ENCODE measurements at places on chromosomes 1 and 21.

- peak; percentile 80 for DNase-seq
Measured at GRCh38 chr1:42484382-42484781, 21.3 kb downstream of the CCDC30 start.

- DNase-seq: no peak
Measured at GRCh38 chr1:150144606-150145005, 5.1 kb upstream of the PLEKHO1 start.

DNA sequence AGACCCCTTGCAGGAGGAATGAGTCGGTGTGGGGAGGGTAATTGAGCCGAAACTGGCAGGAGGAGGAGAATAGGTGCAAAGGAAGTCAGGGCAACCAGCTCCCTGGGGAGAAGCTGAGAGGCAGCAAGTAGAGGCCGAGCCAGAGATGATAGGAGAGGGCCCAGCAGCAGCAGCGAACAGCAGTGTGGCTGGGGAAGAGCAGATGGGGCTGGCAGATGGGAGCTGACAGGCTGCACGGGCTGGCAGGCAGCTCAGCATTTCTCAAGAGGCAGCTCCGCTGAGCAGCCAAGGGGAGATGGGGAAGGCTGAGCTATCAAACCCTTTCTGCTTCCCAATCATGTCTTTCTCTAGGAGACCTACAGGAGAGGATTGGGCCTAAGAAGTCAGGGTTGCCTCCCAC, 158.2 kb downstream of the TRIM33 start:
- no peak for DNase-seq

DNA sequence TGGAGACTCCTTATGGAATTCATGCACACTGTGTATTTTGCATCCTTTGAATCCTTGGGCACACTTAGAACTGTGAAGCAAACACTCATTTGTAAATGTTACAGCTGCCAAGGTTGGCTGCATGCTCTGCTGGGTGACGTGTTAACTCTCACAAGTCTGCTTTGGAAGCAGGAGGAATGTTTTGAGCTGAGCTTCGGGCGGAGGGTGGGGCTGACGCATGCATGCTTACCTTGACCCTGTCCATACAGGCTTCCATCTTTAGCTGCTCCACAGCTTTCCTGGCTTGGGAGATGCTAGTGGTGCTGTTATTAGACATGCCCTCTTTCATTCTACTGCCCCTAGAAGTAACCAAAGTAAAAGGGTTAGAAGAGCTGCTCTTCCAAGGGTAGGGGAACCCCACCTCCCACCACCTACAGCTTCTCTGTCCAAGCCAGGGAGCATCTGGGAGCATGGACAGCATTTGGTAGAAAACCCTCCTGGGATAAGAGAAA, 66.0 kb downstream of the GNG4 start:
- no peak for DNase-seq

DNA sequence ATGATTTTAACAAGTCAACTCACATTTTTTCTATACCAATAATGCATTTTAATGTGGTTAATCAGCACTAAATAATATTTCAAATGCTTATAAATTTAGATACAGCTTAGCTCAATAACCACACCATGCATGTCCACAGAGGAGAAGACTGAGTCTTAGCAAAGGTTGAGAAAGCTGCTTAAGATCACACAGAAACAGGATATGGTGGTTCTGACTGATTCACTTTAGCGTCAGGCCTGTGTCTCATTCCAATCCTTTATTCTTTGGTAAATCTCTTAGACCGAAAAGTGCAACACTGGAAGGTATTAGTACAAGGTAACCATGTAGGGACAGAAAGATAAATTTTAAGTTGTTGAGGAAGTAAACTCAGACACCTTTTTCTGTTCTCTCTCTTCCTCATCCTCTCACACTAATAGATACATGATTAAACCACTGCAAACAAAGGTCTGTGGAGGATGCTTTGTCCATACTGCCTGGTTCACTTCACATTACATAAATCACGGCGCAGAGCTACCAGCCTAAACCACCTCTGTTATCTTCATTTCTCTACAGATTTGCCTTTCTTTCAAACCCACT, 139.0 kb downstream of the DPYD start:
- DNase-seq: no peak
